ENCODE measurements at places on chromosomes 6 and 20.

- DNase-seq, result no peak
These were observed 32.4 kb downstream of the NQO2 start for GRCh38 chr6:3031857-3032640.

GRCh38 chr20:20699917-20700316 lies 12.5 kb downstream of the RALGAPA2 start:
- no peak for DNase-seq

GRCh38 chr20:60587986-60588385 lies 629.8 kb downstream of the CDH26 start:
- DNase-seq, result no peak

DNA sequence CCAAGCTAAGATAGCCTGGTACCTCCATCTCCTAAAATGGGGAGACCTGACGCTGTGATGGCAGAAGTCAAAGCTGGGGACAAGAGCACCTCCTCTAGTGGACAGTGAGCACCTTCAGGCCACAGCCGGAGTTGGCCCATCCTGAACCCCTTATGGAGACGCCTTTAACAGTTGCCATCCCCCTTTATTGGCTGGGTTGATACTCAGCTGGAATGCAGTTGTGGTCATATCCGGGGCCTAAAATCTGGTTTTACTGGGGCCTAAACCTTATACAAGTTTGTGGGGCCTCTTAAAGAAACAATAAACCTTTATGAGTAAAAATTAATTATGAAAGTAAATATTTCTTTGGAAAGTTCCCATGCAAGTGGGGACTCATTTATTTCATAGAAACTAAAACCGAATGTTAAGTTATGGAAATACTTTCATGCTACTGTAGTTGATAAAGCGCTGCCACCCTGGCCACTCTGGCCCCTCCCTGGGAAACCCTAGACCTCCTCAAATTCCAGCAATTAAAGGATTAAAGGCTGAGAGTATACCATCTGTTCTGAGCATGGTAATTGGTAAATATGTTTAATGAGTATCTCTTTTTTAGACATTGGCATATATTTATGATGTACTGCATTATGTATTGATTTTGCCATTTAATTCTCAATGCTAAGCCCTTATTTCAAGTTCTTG lies 95.1 kb upstream of the SASH1 start:
- no peak for DNase-seq

GRCh38 chr20:62696989-62697388 lies 11.6 kb upstream of the NTSR1 start:
- no peak for DNase-seq

GRCh38 chr6:72328775-72329174 lies 293.1 kb upstream of the KCNQ5 start:
- DNase-seq, result no peak
